Cardiac fibroblast (primary cell): ENCODE measurements at places on chromosomes 16 and 17.

GRCh38 chr16:71927383-71927782, 32.1 kb downstream of the IST1 start:
- peak; percentile 93 for DNase-seq

DNA sequence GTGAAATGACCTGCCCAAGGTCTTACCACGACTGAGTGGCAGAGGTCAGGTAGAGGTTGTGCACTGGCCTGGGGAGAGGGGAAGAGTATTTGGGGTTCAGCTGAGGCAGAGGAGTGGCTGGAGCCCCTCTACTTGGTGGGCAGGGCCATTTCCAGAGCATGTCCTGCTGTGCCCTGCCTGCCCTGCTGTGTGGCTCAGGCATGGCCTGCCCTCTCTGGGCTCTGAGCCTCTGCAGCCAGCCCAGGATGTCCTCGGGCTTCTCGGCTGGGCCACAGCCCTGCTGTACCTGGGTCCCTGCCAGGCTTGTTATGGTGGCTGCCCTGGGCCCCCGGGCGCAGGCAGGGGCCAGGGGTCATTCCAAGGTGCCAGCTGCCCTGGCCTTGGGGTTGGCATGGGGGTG, 19.6 kb downstream of the KCNJ12 start:
- DNase-seq = no peak

DNA sequence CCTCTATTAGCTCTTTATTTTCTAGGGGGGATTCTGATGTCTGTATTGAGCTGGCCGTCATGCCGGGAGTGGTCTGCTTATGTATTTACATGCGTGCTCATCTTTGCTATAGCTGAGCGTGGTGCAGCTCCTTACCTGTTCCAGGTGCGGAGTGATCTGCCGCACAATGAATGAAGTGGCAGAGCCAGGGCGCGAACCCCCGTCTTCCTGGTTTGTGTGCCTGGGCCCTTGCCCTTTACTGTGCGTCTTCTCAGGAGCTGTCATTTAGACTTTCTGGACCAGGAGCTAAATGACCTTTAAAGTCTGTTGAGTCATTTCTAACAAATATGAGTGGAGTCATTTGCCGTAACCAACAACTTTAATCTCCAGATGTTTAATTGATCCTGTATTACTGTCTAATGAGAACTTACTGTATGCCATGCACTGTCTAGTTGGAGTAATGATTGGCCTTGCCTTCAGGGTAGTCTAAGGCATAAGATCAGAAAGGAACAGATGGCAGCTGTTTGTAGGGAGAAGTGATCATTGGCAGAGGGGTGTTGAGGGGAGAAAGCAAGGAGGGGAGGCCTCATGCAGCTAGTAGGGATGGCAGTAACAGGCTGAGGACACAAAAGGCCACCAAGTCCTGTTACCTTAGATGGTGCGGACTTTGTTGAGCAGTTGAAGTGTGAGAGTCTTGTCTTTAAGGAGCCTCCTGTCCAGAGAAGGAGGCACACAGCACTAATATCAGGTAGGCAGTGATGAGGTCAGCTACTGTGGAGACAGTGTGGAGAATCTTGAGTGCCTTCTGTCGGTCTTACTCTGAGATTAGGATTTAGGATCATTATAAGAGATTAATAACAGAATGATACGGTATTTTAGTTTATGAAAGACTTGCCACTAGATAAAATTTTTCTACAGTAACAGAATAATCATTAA, 53.9 kb downstream of the USP10 start:
- DNase-seq = no peak

DNA sequence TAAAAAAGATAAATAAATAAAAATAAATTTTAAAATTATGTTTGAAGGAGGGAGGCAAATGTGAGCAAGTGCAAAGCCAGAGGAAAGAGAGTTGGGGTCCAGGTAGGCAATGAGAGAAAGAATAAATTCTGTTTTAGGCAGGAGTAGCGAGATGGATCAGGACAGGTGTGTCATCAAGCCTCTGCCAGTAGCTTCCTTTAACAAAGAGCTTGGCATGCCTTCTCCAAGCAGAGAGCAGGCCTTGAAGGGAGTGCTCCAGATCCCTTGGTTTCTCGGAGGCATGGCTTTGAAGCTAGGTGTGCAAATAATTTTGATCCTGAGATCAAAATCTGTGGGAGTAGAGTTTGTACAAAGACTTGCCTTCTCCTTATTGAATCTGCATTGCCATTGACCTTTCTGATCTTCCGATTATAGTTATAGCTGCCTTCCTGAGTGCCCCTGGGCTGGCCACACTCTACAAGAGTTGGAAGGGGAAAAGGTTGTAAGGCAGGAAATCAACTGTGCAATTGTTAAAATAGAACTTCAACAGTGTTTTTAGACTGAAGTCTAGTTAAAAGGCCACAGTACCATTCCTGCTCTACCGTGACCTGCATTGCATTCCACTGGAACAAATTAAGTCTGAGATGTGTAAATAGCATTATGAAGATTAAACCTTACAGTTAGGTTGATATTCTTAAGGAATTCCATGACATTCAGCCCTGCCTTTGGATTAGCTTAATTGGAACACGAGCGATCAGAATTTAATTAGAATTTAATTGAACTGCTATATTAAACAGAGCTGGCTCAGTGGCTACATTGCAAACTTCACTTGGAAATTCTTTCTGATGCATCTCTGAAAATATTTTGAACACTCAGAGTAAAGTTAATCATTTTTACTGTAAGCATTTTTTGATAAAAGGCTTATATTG, 33.7 kb downstream of the IQCK start:
- DNase-seq = no peak

DNA sequence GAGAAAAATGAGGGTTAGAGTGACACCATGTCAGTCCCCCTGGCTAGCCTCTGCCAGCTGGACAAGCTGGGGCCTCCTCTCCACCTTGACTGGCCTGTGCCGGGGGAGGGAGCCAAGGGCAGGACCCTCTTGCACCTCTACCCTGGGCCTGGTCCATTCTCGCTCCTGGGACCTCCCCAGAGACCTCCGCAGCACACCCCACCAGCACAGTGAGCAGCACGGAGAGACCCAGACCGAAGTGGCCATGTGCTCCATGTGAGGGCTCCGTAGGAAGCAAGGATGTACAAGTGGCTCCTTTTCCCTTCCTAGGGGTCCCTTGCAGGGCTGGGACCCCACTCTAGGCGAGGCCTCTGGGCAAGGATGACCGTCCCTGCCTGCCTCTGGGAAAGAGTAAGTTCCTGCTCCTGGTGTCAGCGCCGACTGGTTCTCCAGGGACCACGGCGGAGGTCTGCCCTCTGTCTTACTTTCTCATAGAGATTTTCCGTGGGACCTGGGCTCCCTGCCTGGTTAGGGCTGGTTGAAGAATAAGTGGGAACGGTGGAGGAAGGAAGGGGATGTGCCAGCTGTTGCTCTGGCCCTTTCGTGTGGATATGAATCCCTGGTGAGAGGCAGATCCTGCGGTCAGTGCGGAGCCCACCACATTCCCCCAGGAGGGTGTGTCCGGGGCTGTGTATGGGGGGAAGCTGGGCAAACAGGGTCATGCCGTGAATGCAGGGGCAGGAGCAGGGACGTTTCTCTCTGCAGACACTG, 124.2 kb downstream of the METRNL start:
- peak; percentile 61 for DNase-seq

- no peak for DNase-seq
Observed at GRCh38 chr17:40095944-40096791, 4.2 kb downstream of the NR1D1 start.

GRCh38 chr17:4498461-4499397, at the start of gene SPNS2:
Gene SPNS2, plus strand, starts transcription at chr17:4498881. Its CDS starts 167 bp downstream, at chr17:4499048.
- DNase-seq = peak; percentile 42

- DNase-seq = no peak
Observed at GRCh38 chr16:86983621-86984020, 333.6 kb downstream of the C16orf95 start.
